Activated naive CD4-positive, alpha-beta T cell treated with anti-CD3 and anti-CD28 coated beads, Interleukin-2, amount 50 U/mL, for 16 hours (primary cell): ENCODE measurements at places on chromosomes 16 and 17.
A peak's percentile ranks its signal among the peaks of the same experiment; 100 is the strongest.

DNA sequence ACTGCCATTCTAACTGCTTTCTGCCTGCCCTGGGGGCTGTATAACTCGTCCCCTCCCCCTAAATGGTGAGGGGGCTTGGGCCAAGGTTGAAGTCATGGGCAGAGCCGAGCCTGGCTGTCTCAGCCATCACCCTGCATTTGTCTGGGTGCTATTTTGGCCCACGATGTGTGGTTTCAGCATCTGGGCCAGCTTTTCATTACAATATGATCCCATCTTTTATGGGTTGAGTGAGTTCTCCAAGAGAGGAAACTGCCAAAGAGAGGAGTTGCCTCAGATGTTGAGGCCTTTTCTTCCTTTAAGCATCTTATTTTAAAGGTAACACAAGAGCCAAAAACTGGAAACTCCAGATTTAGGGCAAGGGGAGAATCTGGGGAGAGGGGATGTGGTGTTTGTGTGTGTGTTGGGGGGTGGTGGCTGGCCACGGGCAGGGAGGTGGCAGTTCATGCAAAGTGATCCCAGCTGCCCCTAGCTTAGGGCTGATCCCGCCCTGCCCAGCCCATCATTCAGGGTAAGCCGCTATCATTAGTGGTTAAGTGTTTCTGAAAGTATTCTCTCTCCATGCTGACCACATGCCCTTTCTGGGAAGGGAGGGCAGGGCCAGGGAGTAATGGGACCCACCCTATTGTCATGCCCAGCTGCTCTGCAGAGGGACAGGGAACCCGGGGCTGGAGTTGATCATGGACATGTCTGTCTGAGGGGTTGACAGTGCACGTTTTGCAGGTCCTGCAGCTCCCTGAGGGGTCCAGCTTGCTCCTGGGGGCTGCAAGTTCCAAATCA, 83.2 kb upstream of the CLEC18A start:
- no peak for DNase-seq

DNA sequence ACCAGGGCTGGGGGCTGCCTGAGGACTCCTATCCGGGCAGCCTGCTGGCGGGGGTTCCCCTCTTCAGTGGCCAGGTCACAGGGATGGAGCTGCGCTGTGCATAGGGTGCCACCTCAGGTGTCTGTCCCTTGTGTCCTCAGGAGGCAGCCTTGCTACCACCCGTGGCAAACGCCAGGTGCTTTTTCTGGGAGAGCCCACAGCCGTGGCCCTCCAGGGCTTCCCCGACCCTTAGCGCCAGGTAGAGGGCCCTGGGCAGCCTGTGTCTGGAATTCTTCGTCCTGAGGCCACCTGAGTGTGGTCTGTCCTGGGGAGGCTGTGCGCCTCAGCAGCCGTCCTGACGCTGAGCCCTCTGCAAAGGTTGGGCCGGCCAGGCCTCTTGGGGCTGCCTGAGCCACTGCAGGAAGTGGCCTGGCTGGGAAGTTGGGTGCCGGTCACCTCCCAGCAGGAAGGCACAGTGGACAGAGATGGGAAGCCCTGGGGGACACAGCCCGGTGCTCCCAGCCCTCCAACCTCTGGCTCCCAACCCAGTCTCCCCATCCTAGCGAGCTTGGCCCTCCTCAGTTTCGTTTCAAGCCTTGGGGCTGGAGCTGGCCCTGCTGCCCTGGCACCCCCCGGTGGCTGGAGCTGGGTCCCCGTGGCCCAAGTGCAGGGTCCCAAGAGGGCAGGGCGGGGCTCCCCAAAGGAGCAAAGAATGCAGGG, 7.6 kb upstream of the BAIAP3 start:
- no peak for DNase-seq

DNA sequence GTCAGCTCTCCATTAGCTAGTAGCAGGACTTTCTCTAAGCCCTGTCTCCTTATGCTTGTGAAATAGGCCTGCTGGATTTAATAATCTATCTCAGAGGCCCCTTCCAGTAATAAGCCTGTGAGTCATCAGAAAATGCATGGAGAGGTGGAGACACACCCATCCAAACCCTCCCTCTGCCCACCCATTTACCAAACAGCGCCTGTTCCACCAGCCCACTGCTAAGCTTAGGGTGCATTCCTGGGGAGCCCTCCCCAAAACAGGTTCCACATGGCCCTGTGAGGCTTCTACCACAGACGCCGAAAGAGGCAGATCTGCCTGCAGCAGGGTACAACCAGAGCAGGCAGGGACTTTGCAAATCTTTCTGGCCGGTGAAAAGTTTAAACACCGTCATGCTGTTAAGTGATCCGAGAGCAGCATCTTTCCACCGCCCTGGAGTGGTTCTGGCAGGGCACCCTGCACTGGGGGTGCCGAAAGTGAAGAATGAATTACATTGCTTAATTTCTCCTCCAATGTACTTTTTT, 99.3 kb downstream of the GAS7 start:
- no peak for DNase-seq

- peak; percentile 70 for DNase-seq
Measured at GRCh38 chr16:3129137-3130131, 5.4 kb upstream of the ZNF213 start.

DNA sequence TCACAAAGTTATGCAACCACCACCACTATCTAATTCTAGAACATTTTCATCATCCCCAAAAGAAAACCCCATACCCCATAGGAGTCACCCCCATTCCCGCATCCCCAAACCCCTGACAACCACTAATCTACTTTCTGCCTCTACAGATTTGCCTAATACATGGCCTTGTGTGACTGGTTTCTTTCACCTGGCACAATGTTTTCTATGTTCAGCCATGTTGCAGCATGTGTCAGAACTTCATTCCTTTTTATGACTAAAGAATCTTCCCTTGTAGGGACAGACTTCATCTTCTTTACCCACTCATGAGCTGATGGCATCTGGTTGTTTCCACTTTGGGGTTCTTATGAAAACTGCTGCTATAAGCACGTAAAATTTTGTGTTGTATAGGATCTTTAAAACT, 34.6 kb downstream of the CYTH1 start:
- no peak for DNase-seq

DNA sequence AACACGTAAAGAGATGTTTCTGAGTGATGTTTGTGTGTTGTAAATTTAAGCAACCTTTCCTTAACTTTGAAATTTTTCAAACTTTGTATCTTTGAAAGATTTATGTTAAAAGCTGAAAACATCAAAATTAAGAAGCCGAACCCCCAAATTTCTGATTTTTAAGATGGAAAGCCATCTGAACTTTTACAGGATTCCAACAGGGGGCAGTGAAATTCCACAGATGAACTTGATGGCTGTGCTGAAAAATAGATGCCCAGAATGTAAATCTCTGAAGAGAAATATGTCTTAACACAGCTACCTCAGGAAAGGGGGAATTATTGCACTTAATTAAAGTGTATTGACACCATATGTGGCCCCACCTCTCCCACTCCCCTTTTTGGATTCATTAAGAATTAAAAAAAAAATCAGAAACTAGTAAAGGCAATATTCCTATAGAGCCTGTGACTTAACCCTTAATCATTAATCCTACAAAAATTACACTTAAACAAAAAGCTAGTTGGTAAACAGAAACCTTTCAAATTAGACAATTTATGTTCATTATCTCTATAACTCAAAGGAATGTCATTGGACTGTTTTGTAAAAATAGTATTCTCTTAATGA, 597.9 kb downstream of the KCNJ2 start:
- DNase-seq, result no peak

GRCh38 chr16:4692460-4693295, 684 bp upstream of the NUDT16L1 start:
- DNase-seq, result no peak

- no peak for DNase-seq
Measured at GRCh38 chr17:2624292-2624731, 30.9 kb downstream of the PAFAH1B1 start.

DNA sequence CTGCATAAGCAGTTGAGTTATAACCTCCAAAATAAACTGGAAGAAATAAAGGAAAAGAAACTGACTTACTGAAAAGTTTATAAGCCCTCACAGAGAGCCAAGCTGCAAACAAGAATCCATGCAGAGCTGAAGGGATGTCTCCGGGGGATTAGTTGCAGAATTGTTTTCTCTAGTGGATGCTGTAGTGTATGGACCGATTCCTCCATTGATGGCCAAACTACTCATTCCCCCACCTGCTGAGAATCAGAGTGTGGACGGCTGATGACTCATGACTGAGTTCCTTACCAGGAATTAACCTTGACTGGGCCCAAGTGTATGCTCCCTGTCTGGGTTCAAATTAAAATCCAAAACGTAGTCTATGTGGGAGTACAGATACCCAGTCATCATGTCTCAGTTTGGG, 93.9 kb upstream of the CDH8 start:
- no peak for DNase-seq

DNA sequence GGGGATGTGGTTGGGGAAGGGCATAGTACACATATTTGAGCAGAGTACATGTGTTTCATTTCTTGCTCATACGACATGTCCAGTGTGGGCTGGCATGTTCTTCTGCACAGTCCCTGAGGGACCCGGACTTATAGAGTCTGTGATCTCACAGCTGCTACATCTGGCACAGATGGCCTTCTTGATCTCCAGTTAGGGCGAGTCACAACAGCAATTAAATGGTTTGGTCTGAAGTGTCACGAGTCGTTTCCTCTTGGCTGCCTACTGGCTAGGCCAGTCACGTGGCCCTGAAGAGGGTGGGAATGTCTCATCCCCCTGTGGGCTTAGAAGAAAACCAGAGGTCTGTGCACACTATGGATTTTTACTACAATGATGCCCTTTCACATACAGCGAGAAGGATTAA, 443.6 kb downstream of the WWOX start:
- no peak for DNase-seq

GRCh38 chr17:60712675-60713074, 35.0 kb downstream of the BCAS3 start:
- DNase-seq, result no peak

- DNase-seq, result peak; percentile 52
Measured at GRCh38 chr16:3020604-3021448, 658 bp downstream of the TNFRSF12A start.
